ENCODE measurements at places on chromosomes 3 and 15.

DNA sequence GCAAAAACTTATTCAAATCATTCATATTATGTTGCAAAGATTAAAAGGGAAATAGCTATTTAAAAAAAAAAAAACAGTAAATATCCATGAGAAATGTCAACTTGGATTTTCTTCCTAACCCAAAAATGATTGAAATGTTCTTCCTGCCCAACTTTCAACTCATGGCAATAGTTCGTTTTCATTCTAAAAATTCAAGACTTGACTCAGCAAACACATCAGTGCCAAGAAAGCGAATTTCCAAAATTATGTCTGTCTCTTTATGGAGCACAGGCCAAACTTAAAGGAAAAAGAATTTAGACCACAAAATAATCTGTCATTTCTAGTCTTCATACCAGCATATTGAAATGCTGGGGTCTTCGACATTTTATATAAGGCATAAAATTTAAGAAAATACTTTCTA is 63.7 kb downstream of the MAGI1 start:
- no peak for DNase-seq

DNA sequence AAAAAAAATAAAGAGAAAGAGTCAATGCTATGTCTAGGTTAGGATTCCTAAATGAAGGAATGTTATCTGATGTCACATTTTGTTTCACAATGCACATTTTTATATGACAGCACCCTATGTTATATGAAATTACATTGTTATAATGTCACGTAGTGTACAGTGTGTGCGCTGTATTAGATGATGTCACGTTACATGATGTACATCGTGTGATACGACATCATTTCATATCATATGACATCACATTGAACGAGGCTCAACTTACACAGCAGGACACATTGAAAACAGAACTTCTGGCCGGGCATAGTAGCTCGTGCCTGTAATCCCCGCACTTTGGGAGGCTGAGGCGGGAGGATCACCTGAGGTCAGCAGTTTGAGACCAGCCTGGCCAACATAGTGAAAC is 150.0 kb downstream of the OCA2 start:
- DNase-seq, result no peak

GRCh38 chr3:101779822-101780381 is 891 bp downstream of the NXPE3 start:
- DNase-seq, result no peak

DNA sequence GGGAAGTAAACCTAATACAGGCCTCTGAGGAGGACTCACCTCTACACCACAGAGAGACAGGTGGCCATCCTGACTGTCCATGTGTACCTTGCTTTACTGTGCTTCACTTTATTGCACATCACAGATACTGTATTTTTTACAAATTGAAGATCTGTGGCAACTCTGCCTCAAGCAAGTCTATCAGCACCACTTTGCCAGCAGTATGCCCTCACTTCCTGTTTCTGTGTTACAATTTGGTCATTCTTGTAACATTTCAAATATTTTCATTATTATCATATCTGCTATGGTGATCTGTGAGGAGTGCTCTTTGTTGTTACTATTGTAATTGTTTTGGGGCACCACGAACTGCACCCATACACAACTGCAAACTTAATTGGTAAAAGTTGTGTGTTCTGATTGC is 78.0 kb downstream of the BBX start:
- no peak for DNase-seq

GRCh38 chr3:12139111-12139511 is 19.6 kb downstream of the TIMP4 start:
- peak; percentile 40 for DNase-seq

DNA sequence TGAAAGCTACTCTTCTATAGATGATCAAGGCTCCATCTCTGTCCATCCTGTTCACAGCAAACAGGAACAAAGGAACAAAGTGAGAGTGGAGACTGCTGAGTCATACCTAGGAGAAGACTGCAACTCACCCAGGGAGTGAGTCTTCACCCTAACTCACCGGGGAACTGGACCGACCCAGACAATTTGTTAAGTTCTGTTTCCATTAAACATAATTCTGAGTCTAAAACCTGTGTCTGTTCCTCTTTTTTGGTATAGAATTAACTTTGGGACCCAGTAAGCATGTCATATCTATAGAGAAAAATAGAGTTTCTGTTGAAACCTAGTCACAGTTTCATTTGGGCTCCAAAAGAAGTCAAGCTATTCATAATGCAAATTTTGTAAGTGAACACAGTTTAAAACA is 21.6 kb downstream of the CCDC80 start:
- DNase-seq, result no peak

DNA sequence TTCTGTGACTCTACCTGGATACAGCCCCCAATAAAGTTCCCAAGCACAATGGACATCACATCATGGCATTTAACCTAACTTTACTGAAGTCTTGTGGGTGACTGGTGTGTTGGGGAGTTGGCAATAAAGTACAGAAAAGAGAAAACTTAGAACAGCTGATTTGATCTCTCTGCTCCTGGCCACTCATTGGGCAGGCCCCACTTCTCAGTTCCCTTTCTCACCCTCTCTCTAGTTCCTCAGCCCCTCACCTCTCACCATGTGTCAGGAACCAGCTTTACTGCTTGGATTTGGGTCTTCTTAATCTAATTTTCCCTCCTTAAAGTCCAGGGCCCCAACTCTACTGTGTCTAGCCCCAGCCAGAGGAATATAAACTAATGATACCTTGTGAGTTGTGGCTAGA is 713 bp upstream of the MUC13 start:
- DNase-seq, result no peak

GRCh38 chr3:172591876-172592771 is 68.9 kb upstream of the TNFSF10 start:
- peak; percentile 90 for DNase-seq

Data from stimulated activated naive CD8-positive, alpha-beta T cell treated with anti-CD3 and anti-CD28 coated beads, Interleukin-15, amount 100 ng/mL, for 72 hours (primary cell).